ENCODE measurements at places on chromosomes 1 and 21.

- DNase-seq, result no peak
These were observed 8.5 kb upstream of the NID1 start for GRCh38 chr1:236073307-236073897.

DNA sequence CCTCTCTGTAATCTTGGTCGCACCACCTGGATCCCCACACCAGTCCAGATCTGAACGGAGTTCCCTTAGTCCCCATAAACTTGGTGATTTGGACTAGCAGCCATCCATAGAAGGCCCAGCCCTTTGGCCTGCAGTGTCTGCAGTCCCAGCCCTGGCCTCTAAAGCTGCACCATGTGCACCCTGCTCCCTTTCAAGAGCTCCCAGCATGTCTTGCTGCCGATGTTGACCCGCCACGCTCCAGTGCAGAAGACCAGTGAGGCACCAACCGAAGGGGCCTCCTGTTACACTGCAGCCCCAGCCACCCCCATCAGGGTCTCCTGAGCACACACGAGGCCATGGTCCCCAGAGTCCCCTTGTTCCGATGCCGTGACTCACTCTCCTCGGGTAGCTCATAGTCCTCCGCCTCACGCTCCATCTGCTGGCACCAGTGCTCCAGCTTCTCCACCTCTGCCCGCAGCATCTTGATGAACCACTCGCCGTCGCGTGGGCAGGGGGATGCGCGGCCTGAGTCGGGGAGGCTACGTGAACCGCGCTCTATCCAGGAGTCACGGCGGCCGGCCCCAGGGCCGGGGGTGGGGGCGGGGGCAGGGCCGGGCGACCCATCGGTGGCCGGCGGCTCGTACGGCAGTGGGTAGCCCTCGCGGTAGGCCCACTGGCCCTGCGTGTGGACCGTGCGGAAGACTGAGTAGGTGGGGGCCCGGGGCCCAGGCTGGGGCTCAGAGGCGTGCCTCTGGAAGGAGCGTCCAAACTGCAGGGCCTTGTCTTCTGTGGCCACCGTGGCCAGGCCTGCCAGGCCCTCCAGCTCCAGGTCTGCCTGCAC is 8.9 kb upstream of the SMIM12 start:
- no peak for DNase-seq

GRCh38 chr1:20477348-20478056 is 8.5 kb downstream of the CAMK2N1 start:
- DNase-seq, result no peak

- no peak for DNase-seq
These were observed 48.1 kb downstream of the CAMSAP2 start for GRCh38 chr1:200786788-200787187.

GRCh38 chr1:172487550-172487949 is 43.7 kb upstream of the PIGC start:
- DNase-seq, result no peak

DNA sequence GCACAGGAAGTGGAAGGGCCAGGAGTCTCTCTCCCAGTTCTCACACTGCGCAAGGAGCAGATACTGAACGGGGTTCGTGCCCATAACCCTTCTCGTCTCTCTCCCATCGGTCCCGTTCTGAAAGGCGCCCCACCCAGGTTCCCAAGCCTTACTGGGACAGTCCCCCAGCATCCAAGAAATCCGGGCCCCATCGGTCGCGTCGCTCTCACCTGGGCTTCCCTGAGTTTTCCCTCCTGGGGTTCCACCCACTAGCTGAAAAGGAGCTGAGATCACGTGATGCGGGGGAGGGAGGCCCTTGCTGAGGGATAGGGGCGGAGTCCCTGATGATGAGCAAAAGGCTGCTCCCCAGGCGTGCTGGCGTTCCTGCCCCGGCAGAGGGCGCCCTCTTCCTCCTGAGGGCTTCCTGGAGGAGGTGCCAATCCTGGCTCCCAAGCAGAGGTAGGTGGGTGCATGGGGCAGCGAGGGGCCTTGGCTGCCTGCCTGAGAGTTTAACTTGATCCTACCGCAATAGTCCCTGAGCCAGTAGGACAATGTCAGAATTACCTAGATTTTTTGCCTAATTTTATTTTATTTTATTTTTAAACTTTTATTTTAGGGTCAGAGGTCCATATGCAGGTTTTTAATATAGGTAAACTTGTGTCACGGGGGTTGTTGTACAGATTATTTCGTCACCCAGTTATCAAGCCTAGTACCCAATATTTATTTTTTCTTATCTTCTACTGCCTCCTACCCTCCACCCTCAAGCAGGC is at the start of gene SPOCD1:
Gene SPOCD1, minus strand, starts transcription at position 271 of the 749 bp plus-strand sequence. CDS start 689 bp downstream, outside the sequence.
- DNase-seq, result peak; percentile 58

DNA sequence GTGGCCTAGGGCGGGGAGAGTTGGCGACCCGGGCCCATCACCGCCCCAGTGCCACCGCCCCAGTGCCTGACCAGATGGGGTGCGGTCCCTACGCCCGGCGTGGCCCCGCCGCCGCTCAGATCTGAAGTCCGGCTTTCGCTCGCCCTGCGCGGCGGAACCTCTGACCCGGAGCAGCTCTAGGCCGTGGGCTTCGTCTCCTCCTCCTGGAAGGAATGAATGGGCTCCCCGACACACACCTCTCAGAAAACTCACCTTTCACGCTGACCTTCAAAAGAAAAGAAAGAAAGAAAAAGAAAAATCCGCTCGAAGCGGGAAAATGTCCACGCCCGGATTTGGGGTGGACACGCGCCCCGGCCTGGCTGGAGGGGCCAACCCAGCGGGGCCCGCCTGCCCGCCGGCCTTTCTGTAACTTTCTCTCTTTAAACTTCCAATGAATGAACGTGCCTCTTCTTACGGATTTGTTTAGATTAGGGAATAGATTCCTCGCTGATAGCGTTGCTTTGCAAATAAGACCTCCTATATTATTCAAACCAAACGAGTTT is 5.4 kb upstream of the SIM2 start:
- no peak for DNase-seq

GRCh38 chr1:16082283-16083038 is 9.0 kb upstream of the FAM131C start:
- peak; percentile 30 for DNase-seq

GRCh38 chr1:59261537-59261936 is 35.4 kb upstream of the FGGY start:
- DNase-seq, result no peak

- no peak for DNase-seq
These were observed 217.6 kb downstream of the LYPLAL1 start for GRCh38 chr1:219391297-219391696.

GRCh38 chr1:59443310-59443709 is 146.4 kb downstream of the FGGY start:
- no peak for DNase-seq

GRCh38 chr1:70043804-70044203 is 161.6 kb downstream of the LRRC40 start:
- DNase-seq, result no peak

DNA sequence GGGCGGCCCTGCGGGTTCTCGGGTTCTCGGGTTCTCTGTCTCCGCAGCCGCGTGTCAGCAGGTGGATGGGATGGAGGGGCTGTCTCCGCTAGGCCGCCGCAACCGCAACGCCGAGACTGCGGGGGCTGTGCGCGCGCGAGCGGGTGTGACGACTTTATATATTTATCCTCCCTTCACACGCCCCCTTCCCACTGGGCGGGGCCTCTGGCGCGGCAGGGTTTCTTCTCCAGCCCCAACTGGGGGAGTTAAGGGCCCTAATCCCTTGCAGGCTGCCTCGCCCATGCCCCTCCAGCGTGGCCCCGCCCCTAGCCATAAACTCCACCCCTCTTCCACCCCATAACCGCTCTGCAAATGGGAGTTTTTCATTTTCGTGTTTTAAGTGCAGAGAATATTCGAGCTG is 3.4 kb downstream of the IGSF21 start:
- DNase-seq, result no peak

- DNase-seq, result no peak
These were observed 41.1 kb downstream of the CD58 start for GRCh38 chr1:116529681-116530080.

DNA sequence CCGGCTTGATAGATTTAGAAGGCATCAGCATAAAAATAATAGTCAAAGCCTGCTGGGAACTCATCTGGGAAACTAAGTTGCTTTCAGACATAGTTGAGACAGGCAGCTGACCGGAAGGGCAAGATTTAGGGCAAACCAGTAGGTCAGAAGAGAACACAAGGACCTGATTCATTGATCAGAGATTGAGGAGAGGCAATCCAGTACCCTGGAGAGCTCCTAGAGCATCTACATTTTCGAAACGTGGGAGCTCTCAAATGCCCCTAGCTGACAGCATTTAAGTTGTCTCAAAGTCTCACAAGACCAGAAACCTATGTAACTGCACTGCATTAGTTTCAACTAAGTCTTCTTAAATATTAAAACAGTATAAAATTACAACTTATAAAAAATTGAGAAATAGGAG is 22.9 kb upstream of the MTF2 start:
- DNase-seq, result no peak

DNA sequence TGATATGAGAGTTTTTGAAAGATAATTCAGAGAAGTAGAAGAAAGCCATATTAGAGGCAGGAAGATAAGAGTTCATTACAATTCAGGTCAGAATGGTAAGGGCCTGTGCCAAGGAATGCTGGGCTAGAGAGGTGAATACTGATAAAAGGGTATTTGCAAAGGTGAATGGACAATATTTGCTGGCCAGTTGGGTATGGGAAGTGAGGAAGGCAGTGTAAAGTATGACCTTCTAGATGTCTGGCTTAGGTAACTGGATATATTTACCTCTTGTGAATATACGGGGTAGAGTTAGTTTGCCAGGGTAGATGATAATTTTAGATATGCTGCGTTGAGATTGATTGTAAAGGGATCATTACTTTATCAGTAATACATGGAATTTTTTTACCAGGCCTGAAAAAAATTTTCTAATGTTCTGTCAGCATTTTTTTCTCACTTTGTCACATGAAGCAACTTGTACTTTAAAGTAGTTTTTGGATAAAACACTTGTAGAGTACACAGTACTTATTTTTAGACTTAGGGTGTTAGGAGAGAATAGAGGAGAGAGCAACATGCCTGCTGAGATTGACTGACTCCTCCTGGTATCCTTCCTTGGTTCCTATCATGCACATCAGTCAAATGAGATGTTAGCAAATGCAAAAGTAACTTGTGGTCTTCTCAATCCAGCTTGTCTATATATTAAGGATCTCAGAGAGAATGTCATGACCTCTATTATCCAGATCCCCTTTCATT is 14.1 kb downstream of the RTCA start:
- DNase-seq, result no peak

- no peak for DNase-seq
These were observed 2.1 kb downstream of the SETDB1 start for GRCh38 chr1:150928286-150928685.

DNA sequence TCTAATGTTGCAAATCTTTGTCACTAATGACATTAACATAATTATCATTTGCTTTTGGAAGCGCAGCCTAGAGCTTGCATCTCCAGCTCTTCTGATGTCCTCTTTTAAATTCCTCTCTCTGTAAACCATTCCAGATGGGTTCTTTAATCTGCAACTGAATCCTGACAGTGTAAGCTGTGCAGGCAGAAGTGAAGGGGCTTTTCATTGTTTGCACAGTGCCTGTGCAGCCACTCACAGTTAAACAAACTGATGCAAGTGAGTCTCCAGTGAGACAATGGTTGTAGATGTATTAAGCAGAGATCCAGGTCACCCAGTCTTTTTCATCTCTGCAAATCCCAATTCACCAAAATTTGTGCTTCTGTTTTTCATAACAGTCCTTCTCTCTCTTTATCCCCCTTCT is 22.5 kb upstream of the FCRL5 start:
- DNase-seq, result no peak

- DNase-seq, result no peak
These were observed 105.7 kb downstream of the AJAP1 start for GRCh38 chr1:4760088-4760487.

DNA sequence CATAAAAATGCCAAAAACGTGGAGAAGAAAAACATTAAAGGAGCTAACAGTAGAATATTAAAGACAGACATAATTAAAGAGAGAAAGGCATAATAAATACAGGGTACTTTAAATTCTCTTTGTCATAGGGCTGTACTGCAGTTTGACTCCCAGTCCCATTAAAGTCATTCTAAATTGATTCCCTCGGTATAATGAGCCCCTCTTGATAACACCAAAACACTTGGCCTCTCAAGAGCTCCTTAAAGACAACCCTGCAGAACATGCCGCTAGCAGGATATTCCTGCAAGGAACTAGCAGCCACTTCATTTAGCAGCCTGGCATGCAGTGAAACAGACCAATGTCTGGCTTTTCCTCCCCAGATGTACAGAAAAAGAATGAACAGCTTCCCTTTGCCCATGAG is 273.8 kb upstream of the ESRRG start:
- no peak for DNase-seq

DNA sequence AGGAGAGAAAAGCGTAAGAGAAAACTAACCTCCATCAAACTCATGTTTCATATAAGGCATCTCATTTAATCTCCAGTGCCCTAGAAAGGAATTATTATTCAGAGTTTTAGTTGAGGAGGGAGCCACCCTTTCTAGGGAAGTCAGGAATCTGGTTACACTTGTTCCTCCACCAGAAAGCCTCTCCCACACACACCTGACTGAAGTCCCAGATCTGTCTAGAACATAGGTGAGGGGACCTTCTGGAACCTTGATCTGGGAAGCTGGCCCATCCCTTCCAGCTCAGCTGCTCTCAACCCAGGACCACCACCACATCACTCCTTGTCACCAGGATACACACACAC is 1.9 kb upstream of the DENND2D start:
- DNase-seq, result no peak

DNA sequence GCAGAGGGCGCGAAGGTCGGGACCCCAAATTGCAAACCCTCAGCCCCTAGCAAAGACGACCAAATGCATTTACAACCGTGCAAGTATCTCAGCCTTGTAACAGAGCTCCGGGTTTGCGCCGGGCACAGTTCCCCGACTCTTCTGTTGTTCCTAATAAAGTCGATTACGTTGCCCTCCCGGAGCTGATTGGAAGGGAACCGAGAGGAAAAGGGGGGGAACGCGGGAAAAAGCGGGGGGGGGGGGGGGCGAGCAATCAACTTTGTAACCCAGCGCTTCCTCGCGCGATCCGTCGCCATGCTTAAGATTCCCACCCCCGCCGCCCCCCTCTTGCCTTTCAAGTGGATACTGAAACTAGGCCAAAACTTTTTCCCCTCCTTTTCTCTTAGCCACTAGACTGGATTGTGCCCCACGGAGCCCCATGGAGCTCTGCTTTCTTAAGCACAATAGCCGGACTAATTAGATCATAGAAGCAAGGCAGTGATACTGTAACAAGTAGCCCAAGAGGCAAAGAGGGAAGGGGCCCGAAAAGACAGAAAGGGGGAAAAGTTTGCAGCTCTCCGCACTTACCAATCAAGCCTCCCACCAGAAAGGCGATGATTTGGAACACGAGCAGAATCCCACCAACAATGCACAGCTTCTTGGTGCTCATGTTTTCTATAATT is 565 bp downstream of the WLS start:
- no peak for DNase-seq

DNA sequence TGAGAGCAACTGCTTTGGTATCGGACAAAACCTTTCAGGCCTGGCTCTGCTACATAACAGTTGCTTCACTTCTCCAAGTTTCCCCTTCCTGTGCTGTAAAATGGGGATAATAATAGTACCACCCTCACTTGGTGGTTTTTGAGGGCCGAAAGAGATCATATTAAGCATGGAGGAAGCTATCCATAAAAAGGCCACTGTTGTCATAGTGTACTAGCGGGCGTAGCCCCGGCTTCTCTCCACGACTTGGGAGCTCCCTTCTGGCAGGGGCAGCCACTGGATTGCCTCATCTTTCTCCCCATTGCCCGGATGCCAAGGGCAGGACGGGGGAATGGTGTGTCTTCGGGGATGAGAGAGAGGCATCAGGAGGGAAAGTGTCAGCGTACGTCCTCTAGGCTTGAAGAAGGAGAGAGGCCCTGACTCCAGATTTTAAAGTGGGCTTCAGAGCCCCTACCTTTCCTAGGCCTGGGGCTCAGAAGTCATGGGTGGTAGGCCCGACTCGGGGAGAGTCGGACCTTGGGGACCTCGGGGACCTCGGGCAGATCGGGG is 548 bp upstream of the MFSD2A start:
- no peak for DNase-seq

- no peak for DNase-seq
These were observed 246.7 kb upstream of the B3GALT2 start for GRCh38 chr1:193432979-193433587.

Measured in activated CD8-positive, alpha-beta memory T cell treated with anti-CD3 and anti-CD28 coated beads for 1 hour (primary cell).